ENCODE measurements at places on chromosomes 2 and 18.

DNA sequence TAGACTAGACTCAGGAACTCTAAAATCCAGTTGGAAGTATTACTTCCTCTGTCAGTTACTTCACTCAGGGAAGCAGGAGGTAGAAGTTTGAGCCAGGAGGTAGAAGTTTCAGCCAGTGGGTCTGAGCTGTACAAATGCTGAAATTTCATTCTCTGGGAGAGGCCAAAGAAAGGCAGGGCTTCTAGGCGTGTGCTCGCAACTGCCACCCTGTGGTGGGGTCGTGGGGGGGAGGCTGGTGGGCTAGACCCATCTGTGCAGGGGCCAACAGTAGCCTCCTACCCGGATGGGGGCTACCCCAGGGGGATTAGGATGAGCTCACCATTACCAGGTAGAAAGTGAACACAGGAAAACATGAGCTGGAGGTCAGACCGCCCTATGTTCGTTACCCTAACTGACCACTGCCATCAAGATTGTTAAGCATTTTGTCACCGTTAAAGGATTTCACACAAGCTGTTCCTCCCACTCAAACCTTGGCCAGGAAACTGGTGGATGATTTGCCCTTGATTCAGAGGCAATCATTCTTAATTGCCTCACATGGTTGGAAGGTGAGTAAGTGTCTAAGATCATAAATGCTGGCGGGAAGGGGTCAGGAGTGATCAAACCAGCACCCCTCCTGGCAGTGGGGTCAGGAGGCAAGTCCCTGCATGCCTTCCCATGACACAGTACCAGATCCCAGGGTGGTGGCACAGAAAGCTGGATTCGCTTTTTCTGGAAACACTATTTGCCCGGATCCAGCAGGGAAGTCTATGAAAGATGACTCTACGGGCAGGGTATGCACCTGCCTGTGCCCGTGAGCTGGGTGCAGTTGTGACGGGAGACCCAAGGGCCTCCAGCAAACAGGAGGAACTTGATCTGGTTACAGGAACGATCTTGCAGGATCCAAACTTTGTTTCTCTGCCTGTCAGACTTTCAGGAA lies 5.2 kb upstream of the FHL2 start:
- peak; percentile 71 for DNase-seq

- no peak for DNase-seq
These were observed 67.7 kb downstream of the CLIP4 start for GRCh38 chr2:29182920-29183319.

GRCh38 chr2:208890486-208890885 lies 483.9 kb downstream of the PTH2R start:
- no peak for DNase-seq

DNA sequence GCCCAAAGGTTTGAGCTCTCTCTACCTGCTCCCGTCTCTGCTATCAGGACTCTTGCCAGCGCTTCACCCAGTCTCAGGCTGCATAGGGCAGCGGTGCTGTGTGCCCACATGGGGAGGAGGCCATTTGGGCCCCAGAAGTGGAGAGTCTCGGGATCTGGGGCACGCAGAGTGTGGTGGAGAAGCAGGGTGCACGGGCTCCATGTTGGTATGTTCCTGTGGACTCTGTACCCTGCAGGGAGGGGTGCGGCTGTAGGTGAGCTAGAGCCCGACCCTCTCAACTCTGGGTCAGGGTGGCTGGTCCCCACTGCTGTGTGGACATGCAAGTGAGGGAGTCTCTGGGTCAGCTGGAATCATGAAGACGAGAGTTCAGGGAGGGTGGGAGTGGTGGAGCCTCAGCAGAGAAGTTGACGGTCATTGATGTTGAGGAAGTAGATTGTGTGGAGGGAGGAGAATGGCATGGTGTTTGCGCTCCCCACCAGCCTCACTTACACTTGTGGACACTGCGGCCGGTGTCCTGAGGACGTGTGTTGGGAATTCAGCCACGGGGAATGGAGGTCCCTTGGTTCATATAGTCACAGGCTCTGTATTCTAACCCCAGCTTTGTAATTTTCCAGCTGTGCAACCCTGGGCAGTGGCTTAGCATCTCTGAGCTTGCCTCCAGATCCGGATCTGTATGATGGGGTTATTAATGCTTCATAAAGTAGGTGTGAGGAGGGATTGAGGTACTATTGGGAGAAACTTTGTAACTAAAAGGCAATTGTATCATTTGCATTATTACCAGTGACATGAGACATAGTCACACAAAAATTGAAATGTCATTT lies 840 bp upstream of the PSD4 start:
- DNase-seq = no peak

DNA sequence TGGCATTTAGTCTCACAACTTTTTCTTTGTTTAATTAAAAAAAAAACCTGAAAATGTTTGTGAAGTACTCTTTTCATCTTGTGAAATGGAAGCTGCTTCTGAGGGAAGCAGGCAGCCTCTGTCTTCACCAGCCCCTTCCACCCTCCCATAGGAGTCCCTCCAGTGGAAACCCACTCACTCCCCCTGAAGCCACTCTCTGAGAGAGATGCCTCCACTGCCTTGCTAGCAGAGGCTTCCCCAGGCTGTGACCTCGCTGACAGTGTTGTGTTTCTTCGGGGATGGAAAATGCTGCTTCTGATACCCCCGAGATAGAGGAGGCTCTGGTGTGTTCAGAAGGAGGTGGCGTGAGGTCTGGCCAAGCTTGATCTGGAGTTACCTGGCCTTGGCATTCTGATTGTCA lies 59.9 kb downstream of the SH3RF3 start:
- DNase-seq = no peak

DNA sequence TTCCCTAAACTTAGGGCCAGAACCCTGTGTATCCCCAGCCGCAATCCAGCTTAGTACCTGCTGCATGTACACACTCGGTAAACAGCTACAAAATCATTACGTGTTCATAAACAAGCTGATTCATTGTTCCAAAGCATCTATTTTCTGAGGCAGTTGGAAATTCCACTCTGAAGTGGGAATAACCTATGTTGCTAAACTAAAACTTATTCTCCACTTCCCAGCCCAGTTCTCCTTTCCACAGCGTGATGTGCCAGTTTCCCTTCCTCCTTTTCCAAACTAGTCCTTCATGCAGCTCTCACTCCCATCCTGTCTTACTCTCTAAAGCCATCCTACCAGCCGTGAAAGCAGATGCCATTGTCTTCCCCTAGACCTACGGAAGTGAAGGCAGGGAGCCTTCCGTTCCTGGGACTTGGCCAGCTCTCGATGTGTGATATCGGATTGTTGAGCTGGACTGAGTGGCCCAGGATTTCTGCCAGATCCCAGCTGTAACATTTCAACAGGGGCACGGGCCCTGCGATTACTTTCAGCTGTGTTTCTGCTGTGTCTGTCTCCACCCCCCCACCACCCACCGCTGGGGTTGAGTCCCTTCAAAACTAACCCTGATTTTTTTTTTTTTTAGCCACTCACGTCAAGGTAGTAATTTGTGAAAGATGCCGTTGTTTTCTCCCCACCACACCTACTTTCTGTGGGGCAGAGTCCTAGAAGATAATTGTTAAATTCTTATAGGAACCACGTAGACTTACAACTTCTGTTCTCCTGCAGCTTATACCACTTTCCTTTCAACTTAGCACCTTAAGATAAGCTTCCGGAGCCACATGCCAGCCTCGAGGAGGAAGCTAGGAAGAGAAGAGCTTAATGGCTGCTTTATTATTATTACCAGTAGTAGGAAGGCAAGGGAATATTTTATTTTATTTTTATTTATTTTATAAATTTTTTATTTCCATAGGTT lies 100.9 kb downstream of the CRIM1 start:
- peak; percentile 67 for DNase-seq

DNA sequence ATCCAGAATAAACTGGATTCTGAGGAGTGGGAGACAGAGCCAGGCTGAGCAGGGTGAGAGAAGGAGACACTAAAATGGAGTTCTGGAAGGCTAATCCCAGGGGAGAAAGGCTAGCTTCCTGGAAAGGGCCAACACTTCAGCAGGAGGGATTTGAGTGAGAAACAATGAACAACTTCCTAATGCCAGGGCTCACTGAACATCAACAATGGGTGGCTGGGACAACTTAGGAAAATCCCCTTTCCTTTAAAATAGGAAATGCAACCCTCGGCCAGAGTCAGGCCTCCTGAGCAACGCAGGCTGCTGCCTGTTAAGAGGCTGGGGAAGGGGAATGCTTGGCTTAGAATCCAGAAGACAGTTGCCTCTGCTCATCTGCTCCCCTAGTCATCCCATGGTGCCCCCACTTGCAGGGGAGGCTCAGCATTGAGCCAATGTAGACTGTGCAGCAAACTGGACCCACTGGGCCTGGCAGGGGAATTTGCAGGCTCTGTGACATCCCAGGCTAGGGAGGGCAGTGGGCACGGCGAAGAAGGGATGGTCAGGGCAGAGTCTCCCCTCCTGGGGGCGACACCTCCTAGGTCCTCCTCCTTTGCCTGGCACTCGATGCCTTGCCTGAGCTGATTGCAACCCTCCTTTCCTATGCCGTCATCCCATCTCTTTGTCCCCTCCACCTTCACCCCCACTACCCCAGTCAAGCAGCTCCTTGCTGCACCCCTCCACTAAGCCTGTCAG lies 182.5 kb downstream of the TNS1 start:
- no peak for DNase-seq

GRCh38 chr2:61512768-61513398 lies 25.3 kb downstream of the XPO1 start:
- DNase-seq = peak; percentile 29

DNA sequence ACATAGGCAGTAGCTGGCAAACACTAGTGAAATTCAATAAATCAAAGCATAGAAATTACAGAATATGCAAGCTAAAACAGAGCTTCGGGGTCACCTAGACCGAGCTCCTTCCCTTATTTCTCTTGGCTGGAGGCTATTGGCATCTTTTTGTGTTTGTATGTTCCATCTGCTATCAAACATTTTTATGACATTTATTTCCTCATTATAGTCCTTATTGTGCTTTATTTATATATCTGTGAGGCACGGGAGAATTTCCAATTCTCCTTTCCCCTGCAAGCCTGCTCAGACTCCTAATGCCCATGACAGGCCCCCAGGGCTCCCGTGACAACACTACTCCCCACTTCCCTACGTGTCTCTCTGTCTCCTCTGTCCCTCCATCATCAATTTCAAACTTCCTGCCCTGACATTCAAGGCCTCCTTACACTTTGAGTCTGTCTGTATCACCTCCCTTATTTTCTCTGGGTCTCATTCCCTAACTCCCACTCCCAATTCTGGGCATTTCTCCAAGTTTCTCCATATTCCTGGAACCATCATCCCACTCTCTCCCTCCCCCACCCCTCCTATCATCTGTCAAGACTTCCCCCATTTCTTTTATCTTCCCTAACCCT lies 316.9 kb downstream of the OSR1 start:
- no peak for DNase-seq

GRCh38 chr2:153575171-153575853 lies 96.8 kb upstream of the RPRM start:
- DNase-seq = no peak

DNA sequence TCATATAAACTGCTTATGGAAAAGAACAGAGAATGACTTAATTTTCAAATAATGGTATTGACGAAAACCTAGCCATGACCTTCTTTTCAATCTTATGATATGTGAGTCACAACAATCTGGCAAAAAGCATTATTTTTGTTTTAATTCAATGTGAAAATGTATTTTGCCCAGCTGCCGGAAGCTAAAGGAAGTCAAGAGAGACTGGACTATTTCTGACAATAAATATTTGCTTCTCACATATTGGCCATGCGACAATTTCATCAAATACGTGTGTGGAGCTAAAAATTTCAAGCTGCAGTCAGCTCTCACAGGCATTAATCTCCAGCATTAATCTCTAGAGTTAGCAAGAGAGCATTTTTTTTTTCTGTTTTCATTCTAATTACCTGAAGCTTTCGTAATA lies 881.0 kb downstream of the CPS1 start:
- no peak for DNase-seq

DNA sequence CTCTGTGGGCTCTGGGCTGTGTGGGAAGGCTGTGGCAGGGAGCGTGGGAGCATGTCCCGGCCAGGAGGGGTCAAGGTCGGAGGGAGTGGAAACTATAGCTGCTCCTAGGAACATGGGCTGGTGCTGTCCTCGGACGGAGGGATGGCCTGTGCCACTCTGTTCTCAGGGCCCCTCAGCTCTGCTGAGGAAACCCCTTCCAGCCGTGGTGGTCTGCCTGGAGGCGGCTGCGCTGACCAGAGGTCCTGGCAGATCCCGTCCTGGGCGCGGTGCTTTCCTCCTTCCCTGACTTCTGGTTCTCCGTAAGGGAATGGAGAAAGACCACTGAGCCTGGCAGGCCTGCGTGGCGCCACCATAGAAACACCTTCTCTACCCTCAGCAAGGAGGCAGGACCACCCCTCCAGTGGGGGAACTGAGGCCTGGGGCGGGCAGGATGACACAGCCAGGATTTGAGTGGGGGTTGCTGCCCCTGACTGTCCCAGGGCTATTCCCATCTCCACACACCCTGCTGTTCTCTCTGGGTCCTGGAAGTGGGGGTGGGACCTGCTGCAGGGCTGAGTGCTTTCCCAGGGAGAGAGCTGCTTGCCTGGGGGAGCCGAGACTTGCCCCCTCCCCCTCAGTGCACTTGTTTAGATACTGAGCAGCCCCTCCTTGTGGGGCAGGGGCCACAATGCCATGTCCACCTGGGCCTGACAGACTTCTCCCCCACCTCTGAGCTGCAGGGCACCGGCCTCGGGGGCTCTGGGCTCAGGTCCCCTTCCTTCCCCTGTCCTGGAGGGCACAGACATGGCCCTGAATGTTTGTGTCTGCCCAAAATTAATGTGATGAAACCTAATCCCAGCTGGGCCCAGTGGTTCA lies 301.0 kb upstream of the HS6ST1 start:
- no peak for DNase-seq

GRCh38 chr2:195861821-195862220 lies 204.8 kb downstream of the SLC39A10 start:
- no peak for DNase-seq

DNA sequence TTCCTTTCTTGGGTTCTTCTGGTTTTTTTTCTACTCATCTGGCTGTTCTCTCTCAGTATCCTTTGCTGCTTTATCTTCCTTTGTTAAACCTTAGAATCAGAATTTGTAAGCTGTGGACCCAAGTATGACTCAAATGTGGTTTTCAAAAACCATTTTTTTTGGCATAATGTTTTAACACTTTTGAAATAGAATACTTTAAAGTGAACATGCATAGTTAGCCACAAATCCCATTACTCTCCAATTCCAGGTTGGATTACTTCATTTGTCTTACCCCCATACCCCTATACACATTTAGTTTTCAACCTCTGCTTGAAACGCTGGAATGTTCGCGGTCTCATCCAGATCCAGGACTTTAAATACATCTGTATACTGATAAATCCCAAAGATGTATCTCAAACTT lies 29.1 kb downstream of the ALMS1 start:
- no peak for DNase-seq

GRCh38 chr18:74204526-74205152 lies 56.3 kb downstream of the TIMM21 start:
- no peak for DNase-seq

DNA sequence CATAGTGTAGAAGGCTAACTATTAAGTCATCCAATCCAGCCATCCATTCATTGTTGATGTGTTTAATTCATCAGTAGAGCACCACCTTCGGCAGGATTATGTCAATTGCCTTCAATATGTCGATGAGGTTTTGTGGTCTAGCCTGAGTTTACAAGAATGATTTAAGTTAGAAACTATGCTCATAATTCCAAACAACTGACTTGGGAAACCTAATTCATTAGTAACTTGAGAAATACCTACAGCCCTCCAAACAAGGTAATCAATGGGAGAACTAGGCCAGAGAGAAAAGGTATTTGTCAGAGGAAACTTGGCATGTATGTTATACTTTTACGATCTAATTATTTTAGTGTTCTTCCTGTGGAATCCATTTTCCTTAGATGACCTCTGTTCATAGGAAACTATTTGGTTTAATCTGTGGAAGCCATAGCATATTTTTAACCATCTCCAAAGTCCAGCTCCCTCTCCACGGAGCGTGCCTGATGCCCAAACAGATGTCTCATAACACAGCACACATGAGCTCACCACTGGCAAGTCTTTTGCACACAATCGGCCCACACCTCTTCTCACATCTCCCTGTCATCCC lies 148.5 kb downstream of the GFPT1 start:
- no peak for DNase-seq

Measured in colonic mucosa (tissue), 4 donors.